ENCODE measurements at places on chromosomes 6 and 20.

DNA sequence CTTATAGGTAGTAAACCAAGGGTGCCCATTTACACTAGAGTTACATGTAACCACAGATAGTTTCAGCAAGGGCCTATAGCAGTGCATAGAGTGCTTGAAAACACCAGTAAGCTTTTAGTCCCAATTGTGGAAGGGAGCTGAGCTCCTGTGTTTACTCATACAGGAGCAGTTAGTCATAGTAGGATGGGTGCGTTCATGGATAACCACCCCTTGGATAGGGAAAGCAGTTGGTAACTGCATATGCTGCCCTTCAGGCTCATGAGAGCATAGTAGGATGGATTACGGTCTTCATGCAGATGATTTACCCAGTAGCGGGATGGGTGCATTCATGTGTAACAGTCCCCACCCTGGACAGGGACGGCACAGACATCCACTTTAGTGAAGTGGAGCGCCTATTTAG, 45.1 kb downstream of the OR2B6 start:
- DNase-seq = no peak

GRCh38 chr20:41454250-41454649, 87.6 kb upstream of the EMILIN3 start:
- DNase-seq = no peak

DNA sequence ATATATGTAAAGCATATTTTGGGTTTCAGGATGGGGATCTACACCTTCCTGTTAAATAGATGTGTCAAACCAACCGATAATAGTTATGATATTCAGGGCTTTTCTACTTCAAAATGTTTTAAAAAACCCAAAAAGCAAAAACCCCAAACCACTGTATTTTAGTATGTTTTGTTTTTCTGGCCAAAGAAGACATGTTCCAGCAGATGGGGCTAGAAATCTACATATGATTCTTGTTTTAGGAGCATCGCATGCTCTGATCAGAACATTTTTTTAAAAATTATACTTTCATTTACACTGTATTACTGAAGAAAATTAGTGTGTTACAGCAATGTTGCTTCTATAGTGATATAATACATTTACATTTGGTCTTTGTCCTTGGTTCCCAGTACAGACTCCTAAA, 11.0 kb downstream of the RMND1 start:
- peak; percentile 16 for DNase-seq

DNA sequence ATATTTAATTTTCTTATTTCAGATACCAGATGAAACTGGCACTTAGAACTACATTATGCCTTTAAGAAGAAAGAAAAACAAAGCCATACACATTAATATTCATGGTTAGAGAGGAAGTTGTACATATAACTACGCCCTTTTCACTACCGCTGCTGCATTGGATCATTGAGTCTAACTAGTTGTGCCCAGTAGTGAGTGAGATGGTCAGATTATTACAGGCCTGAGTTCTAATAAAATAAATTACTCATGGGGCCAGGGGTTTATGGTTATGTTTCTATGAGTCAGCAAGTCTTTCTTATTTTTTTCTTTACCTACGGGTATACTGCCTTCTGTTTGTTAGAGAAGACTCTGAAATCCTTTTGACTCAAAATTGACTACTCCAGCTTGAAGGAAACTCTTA, 11.5 kb downstream of the RIOK1 start:
- DNase-seq = no peak

GRCh38 chr6:7145885-7146828, 38.4 kb downstream of the RREB1 start:
- DNase-seq = peak; percentile 36

- DNase-seq = no peak
Measured at GRCh38 chr20:51789434-51789833, 12.9 kb downstream of the SALL4 start.

- no peak for DNase-seq
Measured at GRCh38 chr6:40340196-40340595, 247.0 kb downstream of the LRFN2 start.

DNA sequence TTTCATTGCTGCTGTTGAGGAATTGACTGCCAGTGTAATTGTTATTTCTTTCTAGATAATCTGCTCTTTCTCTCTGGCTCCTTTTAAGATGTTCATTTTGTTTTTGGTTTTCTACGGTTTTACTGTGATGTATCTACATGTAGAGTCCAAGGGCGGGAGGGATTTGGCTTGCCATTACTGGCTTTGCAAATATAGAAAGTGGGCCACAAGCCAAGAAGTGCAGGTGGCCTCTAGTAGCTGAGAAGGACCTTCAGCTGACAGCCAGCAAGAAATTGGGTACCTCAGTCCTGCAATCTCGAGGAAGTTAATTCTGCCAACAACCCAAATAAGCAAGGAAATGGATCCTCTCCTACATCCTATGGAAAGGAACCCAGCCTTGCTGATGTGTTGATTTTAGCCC, 42.8 kb upstream of the GLP1R start:
- no peak for DNase-seq

DNA sequence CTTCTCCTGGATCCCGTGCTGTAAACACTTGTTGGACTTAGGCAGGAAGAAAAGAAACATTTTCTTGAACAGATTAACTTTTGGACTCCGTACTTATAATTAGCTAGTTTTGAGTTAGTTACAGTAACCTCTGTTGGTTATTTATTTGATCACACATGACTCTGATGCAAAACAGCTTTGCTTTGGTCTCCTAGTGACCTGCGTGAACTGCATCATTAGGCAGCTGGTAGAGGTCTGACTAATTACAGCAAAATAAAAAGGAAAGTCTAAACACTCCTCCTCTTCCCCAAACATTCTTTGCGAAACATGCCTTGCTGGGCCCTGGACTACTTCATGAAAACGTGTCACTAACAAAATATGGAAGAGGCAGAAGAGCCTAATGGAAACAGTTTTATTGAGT, 61.1 kb upstream of the ZFP64 start:
- DNase-seq = no peak

GRCh38 chr6:137715589-137716045, 151.4 kb upstream of the TNFAIP3 start:
- no peak for DNase-seq

DNA sequence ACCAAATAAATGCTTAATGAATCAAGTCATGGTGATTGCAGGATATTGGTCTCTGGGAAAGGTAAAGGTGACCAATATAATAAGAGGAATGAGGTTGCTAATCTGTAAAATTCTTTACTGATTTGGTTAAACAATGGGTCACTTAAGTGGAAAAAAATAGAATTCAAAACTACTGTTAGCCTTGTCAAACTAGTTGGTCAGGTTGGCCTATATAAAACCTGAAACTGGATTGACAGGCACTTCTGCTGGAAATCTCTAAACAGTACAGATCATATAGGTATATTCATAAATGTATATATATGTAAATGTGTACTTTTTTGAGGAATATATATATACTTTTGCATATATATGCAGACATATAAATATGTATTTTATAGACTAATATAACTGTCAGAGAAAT, 19.7 kb downstream of the PLCB4 start:
- DNase-seq = no peak

DNA sequence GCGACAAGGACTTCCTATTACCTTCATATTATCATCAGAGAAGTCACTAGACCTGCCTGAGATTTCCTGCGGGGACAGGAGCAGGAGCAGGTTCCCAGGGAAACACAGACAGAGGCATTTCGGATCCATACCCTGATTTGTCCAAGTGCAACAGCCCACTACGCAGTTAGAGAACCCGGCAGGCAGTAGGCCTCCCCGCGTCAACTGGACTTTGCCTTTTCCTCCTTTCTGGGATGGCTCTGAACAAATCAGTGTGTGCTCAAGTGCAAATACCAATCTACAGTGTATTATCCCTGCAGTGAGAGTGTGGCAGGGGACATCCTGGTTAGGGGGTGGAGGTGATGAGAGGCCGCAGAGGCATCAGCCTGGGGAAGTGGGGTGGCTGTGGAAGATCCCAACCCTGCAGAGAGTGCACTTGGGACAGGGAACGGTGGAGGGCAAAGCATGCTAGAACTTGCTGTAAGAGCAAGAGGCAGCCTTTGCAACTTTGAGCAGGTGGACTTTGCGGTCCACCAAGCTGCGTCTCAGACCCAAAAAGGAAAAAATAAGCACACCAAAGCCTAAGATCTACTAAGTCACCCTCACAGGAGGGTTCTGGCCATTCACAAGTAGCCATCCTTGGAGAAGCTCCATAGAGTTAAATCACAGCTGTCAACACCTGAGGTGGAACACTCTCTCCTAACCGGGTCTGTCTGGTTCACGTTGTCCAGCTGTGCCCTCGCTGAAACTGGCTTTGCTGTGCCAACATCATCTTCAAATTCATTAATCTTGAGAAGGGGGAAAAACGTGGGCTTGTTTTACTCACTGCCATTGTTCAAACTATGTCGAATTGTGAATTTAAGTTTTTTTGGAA, 159.1 kb downstream of the ZDHHC14 start:
- no peak for DNase-seq

- no peak for DNase-seq
Measured at GRCh38 chr20:24806705-24807676, 142.1 kb upstream of the CST7 start.

- DNase-seq = no peak
Measured at GRCh38 chr6:32092760-32093497, 16.2 kb downstream of the TNXB start.

DNA sequence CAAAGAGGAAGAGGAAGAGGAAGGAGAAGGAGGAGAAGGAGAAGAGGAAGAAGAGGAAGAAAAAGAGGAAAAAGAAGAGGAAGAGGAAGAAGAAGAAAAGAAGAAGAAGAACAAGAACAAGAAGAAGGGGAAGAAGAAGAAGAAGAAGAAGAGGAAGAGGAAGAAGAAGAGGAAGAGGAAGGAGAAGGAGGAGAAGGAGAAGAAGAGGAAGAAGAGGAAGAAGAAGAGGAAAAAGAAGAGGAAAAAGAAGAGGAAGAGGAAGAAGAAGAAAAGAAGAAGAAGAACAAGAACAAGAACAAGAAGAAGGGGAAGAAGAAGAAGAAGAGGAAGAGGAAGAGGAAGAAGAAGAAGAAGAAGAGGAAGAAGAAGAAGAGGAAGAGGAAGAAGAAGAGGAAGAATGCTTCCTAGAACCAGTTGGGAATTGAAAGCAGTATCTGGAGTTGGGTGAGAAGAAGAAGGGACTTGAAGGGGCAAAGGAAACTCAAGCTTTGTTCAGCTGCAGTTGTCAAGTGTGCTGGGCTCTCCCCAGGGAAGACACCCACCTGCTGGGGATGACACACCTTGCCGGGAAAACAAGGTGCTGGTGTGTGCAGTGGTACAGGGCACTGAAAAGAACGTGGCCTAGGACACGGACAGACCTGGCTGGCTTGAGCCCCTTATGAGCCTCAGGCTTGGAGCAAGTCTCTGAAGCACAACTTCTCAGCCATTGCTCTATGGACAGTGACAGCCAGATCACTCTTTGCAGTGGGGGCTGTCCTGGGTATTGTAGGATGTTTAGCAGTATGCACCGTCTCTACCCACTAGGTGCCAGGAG, 30.1 kb upstream of the ARFGEF2 start:
- no peak for DNase-seq

GRCh38 chr6:128112494-128112893, 211.6 kb upstream of the THEMIS start:
- DNase-seq = peak; percentile 2

DNA sequence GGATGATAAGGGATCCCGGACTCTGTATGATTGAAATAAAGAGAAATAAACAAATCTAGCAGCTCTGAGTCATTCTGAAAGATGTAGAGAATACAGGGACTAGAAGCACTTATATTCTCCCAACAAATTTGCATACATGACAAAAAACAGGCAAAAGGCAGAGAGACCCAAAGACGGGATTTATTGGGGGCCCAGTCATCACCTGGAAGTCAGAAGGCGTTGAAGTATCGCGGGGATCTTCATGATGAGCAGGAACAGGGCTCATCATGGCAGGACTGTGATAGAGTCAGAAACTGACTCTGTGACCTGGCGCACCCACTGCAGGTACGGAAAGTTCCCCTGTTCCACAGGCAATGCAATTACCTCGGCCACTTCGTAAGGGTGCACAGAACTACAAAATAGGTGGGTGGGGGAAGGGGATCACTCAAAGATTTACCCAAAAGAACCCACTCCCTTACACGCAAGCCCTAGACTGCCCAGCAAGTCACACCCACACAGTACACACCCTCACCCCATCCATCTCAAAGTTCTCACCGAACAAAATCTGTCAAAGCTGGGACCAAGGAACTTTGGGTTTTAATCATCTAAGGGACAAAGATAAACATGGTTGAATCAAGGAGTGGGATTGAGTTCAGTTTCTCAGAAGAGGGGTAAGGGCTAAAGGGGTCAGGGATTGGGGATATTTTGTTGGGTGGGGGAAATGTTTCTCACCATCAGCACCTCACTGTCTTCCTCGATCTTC, 1.4 kb downstream of the CUTA start:
- no peak for DNase-seq

DNA sequence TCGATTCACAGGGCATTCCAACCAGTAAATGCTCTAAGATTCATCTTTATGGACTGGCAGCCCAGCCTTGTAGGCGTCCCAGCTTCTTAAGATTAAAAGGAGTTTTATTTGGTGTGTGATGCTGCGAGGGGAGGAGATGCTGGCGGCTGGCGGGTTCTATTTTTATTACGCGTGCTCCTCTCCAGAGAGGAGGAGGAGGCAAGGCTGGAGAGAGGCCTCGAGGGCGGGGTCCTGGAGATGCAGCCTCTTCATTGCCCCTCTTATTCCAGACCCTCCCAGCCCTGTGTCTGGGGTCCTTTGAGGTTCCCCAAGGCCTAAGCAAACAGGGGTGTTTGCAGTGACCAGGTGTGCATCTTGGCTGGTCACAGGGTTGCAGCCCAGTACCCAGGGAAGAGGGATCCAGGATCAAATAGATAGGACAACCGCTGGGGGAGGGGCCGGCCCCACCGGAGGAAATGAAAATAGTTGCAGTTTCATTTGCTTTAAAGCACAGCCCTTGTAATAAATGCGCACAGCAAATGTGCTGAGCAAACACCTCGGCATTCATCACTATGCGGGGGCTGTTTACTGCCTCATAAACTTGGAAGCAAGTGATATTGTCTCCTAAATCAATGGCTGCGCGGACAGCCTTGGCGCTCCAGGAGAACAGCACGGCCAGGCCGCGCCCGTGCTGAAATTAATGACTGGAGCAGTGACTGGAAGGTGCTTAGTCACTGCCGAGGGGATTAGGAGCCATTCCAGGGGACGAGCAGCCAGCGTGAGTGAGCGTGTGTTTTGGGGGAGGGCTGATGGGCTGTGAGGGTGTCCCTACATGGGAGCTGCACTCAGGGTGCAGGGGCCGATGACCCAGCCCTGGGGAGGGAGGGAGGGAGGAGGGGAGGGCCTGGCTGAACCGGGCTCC, 83.0 kb downstream of the TMEM242 start:
- no peak for DNase-seq

DNA sequence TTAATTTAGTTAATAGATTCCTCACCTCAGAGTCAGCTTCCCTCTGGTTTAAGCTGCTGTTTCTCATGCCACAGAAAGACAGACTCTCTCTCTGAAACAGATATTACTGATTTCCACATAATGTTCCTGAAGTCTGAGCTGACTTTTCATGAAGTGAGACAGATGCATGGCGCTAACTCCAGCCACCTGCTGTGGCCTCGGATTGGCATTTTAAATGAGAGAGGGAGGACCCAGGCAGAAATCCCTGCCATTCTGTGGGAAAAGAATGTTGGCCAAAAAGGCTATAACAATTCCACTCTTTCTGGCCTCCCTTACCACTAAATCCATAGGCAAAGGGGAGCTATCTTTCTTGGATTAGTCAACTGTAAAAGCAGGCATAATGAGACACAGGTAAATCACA, 354.1 kb upstream of the CDH4 start:
- DNase-seq = no peak

- DNase-seq = no peak
Measured at GRCh38 chr6:34004706-34005105, 141.2 kb downstream of the GRM4 start.
